ENCODE measurements at places on chromosomes 7 and 10.
A peak's percentile ranks its signal among the peaks of the same experiment; 100 is the strongest.

DNA sequence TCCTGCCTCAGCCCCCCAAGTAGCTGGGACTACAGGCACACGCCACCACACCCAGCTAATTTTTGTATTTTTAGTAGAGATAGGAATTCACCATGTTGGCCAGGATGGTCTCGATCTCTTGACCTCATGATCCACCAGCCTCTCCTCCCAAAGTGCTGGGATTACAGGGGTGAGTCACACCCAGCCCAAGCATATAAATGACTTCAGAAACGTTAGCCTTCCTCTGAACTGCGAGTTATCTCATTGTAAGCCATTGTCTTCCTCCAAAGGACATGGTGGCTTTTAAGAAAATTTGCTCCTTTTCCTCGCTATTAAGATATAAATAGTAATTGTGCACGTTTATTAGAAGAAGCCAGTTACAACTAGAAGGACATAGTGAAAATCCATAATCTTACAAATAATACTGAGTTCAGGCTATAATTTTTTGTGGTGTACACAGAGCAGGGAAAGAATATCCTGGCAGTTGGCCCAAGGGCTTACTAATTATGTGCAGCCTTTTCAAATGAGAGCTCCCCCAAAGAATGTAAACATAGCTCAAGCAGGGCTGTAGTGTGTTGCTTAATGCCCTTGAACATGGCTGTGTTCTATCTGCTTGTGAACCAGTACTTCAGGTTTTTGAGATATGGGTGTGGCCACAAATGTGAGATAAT lies 495.8 kb downstream of the PARD3 start:
- DNase-seq, result peak; percentile 99

DNA sequence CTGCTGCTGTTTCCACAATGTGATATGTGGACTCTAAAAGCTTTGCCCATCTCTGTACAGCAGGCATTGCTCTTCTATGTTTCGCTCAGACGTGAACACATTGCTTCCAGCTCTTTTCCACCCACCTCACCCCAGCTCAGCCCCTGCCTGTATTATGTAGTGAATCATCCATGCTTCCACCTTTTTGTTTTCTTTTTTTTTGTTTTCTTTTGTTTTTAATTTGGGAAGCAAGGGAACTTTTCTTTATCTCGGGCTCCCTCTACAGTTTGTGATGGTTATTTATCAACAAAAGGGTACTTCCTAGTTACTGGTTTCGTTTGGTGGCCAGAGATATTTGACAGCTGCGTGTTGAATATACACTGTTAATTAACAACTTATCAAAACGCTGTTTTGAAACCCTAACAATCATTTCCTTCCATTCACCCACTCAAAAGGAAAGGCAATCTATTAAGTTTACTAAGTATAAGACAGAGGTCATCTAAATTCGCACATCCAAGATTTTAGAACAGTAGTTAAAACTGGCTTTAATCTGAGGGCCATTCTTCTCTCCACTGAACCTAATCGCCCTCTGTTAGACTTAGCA lies 127.9 kb upstream of the STK17A start:
- DNase-seq, result peak; percentile 59

DNA sequence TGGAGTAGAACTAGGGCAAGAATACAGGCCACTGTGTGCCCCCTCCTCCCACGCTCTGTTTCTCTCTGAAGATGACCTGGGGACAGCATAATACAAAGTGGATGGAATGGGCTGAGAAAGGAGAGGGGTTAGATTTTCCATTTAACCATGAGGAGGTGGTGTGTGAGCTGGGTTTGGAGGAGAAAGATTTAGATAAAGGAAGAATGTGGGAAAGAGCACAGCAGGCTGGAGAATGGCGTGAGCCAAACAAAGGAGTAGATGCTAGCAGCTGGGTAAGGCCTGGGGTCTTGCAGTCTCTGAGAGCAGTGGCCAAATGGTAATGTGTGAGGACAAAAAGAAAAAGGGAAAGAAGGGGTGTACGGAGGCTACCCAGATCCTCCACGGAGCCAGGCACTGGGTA lies 8.6 kb downstream of the PNLIPRP2 start:
- no peak for DNase-seq

GRCh38 chr10:78529262-78529661 lies 495.6 kb downstream of the RPS24 start:
- no peak for DNase-seq

- DNase-seq, result peak; percentile 77
These were observed 3.0 kb upstream of the CALHM3 start for GRCh38 chr10:103481974-103482531.

DNA sequence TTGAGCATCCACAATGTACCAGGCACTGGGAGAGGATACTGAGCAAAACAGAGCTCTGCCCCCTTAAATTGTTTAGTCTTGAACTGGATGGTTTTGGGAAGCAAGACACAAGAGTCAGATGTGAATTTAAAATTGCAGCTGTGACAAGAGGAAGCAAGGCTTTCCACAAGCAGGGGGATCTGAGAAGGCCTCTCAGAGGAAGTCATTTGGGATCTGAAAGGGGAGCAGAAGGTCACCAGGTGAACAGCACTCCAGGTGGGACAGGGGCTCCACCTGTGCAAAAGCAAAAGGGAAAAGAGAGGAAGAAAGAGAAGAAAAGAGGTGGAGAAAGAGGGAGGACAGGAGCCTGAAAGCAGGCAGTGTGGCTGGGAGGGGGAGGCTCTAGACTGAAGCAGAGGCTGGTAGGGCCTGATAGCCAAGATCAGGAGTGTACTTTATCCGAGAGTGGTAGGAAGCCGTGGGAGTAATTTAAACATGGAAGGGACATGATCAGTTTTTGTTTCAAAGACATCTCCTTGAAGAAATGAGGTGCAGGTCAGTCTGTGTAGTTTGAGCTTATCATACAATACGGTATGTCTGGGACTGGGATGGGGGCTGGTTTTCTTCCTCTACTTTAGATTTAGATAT lies 76.1 kb upstream of the DUSP5 start:
- DNase-seq, result no peak

DNA sequence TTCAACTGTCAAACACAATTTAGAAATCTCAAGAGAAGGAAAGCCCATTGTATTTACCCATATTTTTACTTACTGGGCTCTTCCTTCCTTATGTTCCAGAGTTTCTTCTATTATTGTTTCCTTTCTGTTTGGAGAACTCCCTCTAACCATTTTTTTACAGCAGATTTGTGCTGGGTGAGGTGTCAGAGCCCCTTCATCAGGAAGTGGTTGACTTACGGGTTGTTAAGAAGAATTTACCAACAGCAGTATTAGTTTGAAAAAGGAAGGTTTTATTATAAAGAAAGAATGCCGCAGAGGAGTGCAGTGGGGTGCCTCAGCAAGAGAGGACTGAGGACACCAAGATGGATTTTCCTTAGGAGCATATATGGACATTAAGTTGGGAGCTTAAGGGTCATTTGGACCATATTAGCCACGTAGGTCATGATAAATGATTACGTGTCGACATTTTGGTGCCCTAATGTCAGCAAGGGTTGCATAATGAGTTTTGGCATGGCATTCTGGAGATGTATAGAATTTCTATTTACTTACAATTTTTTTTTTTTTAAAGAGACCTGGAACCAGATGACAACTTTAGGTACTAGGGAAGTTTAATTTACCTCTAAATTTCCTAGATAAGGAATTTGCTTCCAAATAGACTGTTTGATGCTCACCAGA lies 6.3 kb upstream of the TBATA start:
- DNase-seq, result no peak

- DNase-seq, result no peak
These were observed 39.6 kb downstream of the TET1 start for GRCh38 chr10:68599771-68600040.

Measured in fibroblast of villous mesenchyme (primary cell).